Stimulated activated CD4-positive, alpha-beta T cell treated with anti-CD3 and anti-CD28 coated beads, TNF-alpha, amount 100 ng/mL, for 1 hour (primary cell): ENCODE measurements at places on chromosomes 12 and 14.

- no peak for DNase-seq
Observed at GRCh38 chr14:77782202-77782601, 17.7 kb upstream of the ADCK1 start.

- no peak for DNase-seq
Observed at GRCh38 chr14:44712024-44712815, 205.1 kb upstream of the FSCB start.

GRCh38 chr12:122977655-122978392 lies 2.7 kb upstream of the ARL6IP4 start:
- DNase-seq = no peak

DNA sequence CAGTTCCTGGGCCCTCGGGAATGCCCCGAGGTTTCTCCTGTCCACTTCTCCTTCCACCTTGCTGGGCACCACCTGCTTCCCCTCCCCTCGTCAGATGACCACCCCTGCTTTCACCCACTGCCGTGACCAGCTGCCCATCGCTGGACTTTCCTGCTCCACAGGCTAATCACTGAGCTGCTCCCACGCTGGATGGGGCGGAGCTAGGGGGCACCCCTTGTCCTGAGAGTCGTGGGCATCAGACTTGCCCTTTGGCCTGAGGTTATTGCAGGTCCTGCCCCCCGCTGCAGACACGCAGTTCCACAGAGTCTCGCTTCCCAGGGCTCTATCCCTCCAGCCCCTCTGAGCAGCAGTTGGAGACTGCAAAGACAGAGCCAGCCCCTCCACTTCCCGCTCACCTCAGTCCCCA lies 427 bp downstream of the SLC6A12 start:
- DNase-seq = no peak

GRCh38 chr12:66733839-66734238 lies 55.0 kb upstream of the GRIP1 start:
- no peak for DNase-seq

DNA sequence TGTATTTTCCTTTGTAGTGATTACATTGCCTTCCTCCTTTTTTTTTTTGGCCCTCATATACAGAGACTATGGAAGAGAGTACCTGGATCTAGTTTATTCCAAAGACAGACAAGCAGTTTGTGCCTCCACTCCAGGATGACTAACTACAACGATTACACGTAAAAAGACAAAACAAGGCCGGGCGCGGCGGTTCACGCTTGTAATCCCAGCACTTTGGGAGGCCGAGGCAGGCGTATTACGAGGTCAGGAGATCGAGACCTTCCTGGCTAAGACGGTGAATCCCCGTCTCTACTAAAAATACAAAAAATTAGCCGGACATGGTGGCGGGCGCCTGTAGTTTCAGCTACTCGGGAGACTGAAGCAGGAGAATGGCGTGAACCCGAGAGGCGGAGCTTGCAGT lies 2.2 kb downstream of the CERS5 start:
- no peak for DNase-seq

DNA sequence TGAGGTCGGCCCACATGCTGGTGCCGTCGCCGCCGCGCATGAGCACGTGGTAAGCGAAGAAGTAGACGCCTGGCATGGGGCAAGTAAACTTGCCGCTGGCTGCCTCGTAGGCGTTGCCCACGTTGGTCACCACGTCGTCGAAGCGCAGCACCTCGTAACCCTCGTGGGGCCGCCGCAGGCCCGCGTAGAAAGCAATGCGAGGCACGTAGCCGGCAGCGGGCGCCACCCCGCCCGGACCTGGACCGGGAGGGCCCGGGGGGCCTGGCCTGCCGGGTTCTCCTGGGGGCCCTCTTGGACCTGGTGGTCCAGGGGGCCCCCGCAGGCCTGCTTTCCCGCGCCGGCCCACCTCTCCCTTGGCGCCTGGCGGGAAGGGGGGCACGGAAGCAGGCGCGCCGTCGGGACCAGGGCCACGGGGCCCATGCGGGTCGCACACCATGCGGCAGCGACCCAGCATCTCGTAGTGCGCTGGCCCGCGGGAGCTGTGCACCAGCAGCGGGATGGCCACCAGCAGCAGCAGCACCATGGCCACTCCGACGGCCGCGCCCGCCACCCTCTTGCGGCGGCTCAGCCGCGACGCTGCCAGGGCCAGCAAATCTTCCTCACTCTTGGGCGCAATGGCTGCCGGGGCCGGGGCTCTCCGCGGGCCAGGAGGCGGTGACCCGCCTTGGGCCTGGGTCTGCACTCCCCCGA lies 888 bp downstream of the C1QL4 start:
- DNase-seq = no peak
